Naive thymus-derived CD4-positive, alpha-beta T cell (primary cell): ENCODE measurements at places on chromosomes 2 and 18. TPM values are rescaled to one million over a fixed set of nuclear protein-coding genes. Genes with fewer than 3 reads are reported as not detected.
A peak's percentile ranks its signal among the peaks of the same experiment; 100 is the strongest.

- H3K36me3 ChIP-seq, result no peaks in the 10 kb centered on the region
- no peak for DNase-seq
- no peak overlapping the region for H3K27ac ChIP-seq
- no peaks in the 10 kb centered on the region for H3K27me3 ChIP-seq
- H3K4me3 ChIP-seq, result no peak overlapping the region
Measured at GRCh38 chr2:170362871-170363631, 185.1 kb downstream of the MYO3B start.

GRCh38 chr2:172926785-172927640, 148.6 kb upstream of the MAP3K20 start:
- H3K27ac ChIP-seq, result no peak overlapping the region
- no peak for DNase-seq
- H3K27me3 ChIP-seq, result no peaks in the 10 kb centered on the region
- H3K4me3 ChIP-seq, result no peak overlapping the region

DNA sequence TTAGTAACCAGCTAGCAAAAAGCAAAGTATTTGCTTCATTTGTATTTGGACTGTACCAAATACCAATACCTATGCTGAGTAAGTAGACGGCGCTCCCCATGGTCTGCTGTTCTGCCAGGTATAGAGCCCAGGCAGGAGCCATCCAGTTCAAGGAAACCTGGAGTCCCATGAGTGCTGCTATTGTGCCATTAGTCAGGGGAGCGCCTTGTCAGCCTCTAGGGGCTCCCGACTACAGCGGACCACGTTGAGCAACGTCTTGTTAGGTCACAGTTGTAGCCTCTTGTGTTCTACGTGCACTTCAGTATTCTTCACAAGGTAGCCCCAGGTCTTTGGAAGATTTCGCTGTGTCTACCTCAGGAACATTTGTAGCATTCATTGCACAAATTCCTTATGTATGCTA, 21.6 kb upstream of the SLC9A2 start:
- no peak overlapping the region for H3K27ac ChIP-seq
- no peak overlapping the region for H3K4me3 ChIP-seq
- H3K4me1 ChIP-seq, result no peaks in the 10 kb centered on the region
- no peaks in the 10 kb centered on the region for H3K27me3 ChIP-seq
- no peaks in the 10 kb centered on the region for H3K36me3 ChIP-seq

DNA sequence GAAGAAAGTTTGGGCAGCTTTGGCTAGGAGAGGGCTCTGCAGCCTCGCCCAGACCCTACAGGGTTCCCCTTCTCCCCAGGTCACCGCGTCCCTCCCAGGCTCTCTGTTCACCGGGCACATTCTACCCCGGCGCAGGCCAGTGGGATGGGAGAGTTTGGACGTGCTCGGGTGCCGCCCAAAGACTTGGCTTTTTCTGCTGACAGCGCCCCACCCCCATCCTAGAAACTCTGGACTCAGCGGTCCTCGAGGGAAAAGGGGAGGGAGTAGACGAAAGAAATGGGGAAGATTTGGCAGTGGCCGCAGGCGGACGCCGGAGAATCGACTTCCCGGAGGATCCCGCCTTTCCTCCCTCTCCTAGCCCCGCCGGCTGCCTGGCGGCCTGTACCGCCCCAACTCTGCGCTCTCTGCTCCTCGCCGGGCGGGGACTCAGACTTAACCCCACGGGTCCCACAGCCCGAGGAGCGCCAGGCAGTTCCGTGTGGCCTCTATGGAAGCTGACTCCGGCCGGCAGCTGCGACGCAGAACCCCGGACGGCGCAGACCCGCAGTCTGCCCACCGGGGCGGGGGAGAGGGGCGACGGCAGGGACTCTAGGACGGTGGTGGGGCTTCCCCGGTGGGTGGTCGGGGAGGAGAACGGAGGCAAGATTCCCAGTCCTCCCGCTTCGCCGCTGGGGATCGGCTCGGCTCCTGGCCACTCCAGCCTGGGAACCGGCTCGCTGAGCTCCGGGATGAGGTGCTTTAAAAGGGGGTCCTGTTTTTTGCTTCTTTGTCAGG, 863 bp upstream of the SIX2 start:
- H3K27me3 ChIP-seq, result peaks cover 4% of the 10 kb centered on the region
- H3K27ac ChIP-seq, result no peak overlapping the region
- DNase-seq, result no peak
- no peak overlapping the region for H3K4me3 ChIP-seq

DNA sequence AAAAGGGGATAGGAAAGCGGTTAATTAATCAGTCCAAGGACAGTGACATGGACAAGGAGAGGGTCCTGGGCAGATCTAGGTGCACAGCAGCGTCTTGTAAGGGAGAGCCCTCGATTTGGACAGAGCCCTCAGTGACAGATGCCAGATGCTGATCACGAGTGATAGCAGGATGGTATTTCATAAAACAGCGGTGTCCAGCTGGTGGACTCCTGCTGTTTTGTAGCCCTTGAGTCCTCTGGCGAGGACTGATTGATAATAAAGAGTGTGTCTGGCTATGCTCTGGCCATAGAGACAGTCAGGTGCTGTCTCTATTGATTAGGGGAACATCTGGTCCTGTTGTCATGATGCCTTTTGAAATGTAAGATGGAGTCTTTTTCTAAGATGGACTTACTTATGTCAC, 180.7 kb downstream of the NCK2 start:
- no peak for DNase-seq
- H3K4me1 ChIP-seq, result peaks cover 60% of the 10 kb centered on the region
- no peaks in the 10 kb centered on the region for H3K27me3 ChIP-seq
- no peaks in the 10 kb centered on the region for H3K36me3 ChIP-seq

DNA sequence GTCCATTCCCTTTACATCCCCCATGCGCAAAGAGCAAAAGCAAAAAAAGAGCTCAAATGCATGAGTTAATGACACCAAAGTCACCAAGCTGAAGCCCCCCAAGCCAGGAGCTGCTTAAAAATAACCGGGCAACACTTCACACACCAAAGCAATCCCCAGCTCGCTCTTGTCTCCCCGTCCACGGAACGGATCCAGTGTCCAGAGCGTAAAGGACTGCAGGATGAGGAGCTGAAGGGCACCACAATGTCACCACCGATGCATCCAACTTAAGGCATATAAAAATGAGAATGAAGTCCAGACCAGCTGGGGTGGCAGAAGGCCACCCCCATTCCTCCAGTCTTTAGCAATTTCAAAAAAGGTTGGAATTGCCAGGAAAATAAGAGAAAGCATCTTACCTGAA, 8.7 kb downstream of the SMAD7 start:
- H3K4me3 ChIP-seq, result peak overlapping the region; percentile 11
- no peak for DNase-seq
- no peaks in the 10 kb centered on the region for H3K27me3 ChIP-seq
- H3K36me3 ChIP-seq, result no peaks in the 10 kb centered on the region
- no peak overlapping the region for H3K27ac ChIP-seq
- peaks cover 74% of the 10 kb centered on the region for H3K4me1 ChIP-seq

DNA sequence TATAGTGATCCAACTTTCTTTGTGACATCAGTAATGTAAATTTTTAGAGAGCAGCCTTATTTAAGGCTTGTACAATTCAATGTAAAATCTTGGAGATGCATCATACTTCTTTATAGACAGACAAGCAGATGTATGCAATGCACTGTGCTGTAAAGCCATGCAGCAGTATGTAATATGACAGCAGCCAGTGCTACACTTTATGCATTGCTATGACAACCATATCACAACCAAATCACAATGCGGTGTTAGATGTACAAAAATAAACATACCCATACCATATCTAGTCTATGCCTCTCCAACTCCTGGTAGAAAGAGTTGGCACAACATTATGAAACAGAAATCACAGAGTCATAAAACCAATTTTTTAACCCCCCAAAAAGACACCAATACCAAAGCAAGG, 110.3 kb upstream of the WDSUB1 start:
- no peak overlapping the region for H3K27ac ChIP-seq
- no peak for DNase-seq
- H3K27me3 ChIP-seq, result no peaks in the 10 kb centered on the region
- H3K36me3 ChIP-seq, result no peaks in the 10 kb centered on the region

GRCh38 chr2:48954311-48954710, 198.8 kb upstream of the LHCGR start:
- no peak for DNase-seq
- no peak overlapping the region for H3K4me3 ChIP-seq
- no peaks in the 10 kb centered on the region for H3K4me1 ChIP-seq
- H3K27me3 ChIP-seq, result no peaks in the 10 kb centered on the region
- H3K36me3 ChIP-seq, result no peaks in the 10 kb centered on the region

DNA sequence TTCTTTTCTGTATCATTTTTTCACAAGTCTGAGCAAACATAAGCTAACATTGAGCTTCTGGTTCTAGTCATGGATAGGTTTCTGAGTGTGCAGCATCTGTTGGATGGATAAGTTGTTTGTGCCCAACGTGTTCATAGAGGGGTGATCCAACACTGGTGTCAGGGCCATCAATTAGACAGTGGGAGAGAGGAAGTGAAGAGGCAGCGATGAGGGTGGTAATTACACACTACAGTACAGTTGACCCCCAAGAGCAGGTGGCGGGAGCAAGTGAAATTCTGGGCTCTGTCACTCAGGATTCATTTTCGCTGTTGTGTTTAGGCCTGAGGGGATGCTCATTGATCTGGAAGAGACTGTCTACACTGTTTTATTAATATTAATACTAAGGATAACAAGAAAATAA, 180.0 kb upstream of the CXCR4 start:
- no peaks in the 10 kb centered on the region for H3K36me3 ChIP-seq
- H3K4me1 ChIP-seq, result no peaks in the 10 kb centered on the region
- no peak overlapping the region for H3K27ac ChIP-seq
- H3K4me3 ChIP-seq, result no peak overlapping the region
- no peak for DNase-seq
- no peaks in the 10 kb centered on the region for H3K27me3 ChIP-seq

DNA sequence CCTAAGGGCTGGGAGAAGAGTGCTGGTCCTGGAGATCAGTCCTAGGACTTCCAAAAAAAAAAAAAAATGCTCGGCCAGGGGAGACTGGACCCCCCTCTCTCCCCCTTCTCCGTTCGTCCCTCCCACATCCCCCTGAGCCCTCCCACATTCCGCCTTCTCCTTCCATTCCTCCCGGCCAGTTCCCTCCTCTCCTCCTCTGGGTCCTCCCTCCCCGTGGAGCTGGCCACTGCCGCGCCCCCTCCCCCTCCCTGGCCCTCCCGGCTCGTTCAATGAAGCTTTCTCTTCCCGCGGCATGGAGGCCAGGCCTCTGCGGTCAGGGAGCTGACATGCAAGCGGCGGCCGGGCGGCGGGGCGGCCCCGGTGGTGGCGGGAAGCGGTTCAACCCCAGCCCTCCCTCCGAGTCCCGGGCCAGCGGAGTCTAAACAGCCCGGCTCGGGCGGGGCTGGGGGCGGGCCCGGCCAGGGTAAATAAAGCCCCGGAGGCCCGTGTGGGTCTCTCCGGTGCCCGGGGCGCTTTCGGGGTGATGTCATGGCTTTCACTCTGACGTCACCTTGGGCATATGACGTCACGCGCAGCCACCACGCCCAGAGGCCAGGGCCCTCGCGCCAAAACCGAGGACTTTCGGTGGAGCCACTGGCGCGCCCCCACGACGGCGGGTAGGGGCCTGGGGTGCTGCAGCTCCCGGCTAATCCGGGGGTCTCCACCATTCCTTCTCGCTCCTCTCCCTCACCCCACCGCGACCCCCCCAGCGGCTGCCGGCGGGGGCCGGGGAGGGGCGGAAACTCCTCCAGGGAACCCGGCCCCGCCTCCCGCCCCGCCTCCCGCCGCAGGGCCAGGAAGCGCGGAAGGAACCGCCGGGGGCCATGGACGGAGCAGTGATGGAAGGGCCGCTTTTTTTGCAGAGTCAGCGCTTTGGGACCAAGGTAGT, at the start of the genes DOK1 and LOXL3:
Gene DOK1 (plus strand): TSS at position 829 of the 928 bp plus-strand sequence. CDS start 35 bp downstream, at position 864.
Gene LOXL3 (minus strand): TSS at position 51 of the 928 bp plus-strand sequence. CDS start 1,308 bp downstream, outside the sequence.
- no peaks in the 10 kb centered on the region for H3K27me3 ChIP-seq
- peak within 1 kb of the TSS; percentile 76 for H3K27ac ChIP-seq
- DNase-seq, result peak; percentile 70

MREG gene
- total RNA-seq, result 6.1 TPM

IMMT gene
- total RNA-seq, result 80.3 TPM

DNA sequence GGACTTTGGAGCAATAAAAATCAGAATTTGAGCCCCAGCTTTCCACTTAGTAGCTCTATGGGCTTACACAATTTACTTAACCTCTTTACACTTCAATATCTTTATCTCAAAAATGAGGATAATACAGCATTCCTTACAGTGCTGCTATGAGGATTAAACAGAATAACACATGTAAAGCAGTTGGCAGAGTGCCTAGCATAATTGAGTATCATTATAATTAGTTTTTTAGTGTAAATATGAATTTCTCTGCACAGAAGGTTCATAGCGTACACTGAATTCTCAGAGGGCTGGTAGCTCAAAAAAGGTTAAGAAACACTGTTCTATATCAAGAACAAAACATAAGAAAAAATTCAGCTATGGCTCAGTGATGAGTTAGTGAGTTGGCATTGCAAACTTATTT, 190.4 kb upstream of the CYP26B1 start:
- no peak overlapping the region for H3K27ac ChIP-seq
- no peaks in the 10 kb centered on the region for H3K4me1 ChIP-seq
- H3K27me3 ChIP-seq, result no peaks in the 10 kb centered on the region
- H3K4me3 ChIP-seq, result no peak overlapping the region

DNA sequence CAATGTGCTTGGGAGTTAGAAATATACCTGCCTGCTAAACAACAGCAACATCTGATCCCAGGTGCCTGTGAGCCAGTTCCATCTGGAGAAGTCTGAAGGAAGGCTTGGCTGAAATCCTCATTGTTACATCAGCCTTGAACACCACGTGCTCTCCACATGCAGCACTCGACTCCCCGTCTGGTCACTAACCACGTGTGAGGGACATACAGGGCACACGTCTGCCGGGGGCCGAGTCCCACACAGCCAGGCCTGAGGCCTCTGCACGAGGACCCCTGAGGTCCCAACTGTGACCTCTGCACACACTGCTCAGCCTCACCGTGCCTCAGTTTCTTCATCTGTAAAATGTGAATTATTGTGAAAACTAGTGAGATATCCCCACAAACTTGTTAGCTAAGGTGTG, 236.5 kb upstream of the SALL3 start:
- H3K27ac ChIP-seq, result no peak overlapping the region
- no peaks in the 10 kb centered on the region for H3K4me1 ChIP-seq
- H3K4me3 ChIP-seq, result no peak overlapping the region
- H3K27me3 ChIP-seq, result no peaks in the 10 kb centered on the region
- no peak for DNase-seq

GRCh38 chr18:4181086-4181485, 274.0 kb downstream of the DLGAP1 start:
- H3K27ac ChIP-seq, result no peak overlapping the region
- DNase-seq, result no peak
- no peaks in the 10 kb centered on the region for H3K27me3 ChIP-seq
- H3K36me3 ChIP-seq, result no peaks in the 10 kb centered on the region

DNA sequence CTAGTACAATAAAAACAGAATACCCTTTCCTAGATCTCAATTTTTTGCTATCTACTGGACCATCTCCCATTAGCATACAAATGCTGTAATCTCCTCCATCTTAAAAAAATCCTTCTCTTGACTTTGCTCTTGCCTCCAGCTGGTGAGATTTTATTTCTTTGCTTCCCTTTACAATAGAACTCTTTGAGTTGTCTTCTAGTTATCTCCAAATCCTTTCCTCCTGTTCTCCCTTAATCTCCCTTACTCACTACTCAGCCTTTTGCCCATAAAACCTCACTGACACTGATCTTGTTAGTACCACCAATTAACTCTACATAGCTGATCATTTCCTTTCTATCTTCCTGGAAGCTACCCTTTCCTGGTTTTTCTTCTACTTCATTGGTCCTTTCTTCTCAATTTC, 63.5 kb upstream of the FRZB start:
- DNase-seq, result no peak
- H3K36me3 ChIP-seq, result no peaks in the 10 kb centered on the region
- no peaks in the 10 kb centered on the region for H3K27me3 ChIP-seq
- H3K4me3 ChIP-seq, result no peak overlapping the region

AQP12A gene
- total RNA-seq, result not detected in 2 replicates

GRCh38 chr2:239735131-239735828, 289.9 kb downstream of the NDUFA10 start:
- no peaks in the 10 kb centered on the region for H3K27me3 ChIP-seq
- no peak overlapping the region for H3K4me3 ChIP-seq
- H3K4me1 ChIP-seq, result no peaks in the 10 kb centered on the region
- H3K36me3 ChIP-seq, result no peaks in the 10 kb centered on the region

ACMSD gene
- total RNA-seq, result not detected in 2 replicates

UNC80 gene
- total RNA-seq, result not detected
